ENCODE measurements at places on chromosomes 2 and 18.

GRCh38 chr2:75076088-75076487, 117.6 kb downstream of the POLE4 start:
- no peak for DNase-seq

DNA sequence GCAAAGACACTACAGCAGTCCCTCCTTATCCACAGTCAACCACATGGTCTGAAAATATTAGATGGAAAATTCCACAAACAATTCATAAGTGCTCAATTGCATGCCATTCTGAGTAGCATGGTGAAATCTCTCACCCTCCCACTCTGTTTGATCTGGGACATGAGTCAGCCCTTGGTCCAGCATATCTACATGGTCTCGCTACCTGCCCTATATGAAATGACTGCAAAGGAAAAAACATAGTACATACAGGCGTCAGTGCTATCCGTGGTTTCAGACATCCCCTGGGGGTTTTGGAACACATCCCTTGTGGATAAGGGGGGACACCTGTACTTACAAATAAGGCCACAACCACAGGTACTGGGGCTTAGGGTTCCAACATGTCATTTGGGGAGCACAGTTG, 73.7 kb downstream of the CABLES1 start:
- DNase-seq, result no peak

DNA sequence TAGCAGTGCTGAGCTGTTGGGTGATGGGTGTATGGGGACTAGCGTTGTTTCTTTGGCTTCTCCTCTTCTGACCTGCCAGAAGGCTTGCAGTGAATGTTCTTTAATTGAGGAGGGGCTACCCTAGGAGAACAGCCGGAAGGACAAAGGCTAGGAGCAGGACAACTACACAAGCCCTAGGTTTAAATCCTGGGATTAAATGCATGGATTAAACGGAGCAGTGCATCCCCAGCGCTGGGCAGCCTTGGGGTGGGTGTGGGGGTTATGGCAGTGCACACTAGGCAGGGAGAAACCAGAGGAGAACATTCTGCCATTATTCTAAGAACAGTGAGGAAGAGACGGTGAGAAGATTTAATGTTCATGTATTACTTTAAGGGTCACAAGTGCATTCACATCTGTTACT, 86.4 kb upstream of the MCFD2 start:
- no peak for DNase-seq

GRCh38 chr2:133705287-133705686, 137.0 kb upstream of the NCKAP5 start:
- no peak for DNase-seq

DNA sequence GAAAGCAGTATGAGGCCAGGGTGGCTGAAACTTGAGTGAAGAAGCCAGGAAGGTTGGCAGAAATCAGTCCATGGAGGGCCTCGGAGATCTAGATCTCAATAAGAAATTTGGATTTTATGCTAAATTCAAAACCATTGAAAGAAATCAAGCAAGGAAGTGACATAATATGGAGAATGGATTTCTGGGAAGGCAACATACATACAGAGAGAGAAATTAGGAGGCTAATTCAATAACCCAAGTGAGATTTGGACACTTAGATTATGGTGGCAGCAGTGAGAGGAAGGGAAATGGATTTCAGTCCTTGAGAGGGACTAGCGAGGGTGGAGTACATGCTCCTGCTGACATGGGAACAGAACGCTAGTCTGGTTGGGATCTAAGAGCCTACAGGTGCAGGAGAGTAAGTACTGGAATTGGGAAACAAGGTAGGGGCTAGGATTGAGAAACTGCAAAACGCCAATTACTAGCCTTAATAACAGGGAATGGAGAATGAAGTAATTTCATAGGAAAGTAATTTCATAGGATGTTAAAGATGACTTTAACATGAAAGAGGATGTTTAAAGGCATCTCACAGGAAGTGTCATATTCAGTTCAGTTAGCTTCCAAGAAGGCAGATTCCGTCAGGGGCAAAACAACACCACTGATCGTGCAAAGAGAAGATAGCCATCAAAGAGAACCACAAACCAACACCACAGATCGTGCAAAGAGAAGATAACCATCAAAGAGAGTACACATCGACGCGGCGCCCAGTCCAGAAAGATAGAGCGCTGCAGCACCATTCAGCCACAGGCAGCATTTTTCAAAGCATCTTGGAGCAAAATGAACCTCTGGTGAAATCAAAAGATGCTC, 27.2 kb downstream of the CDKL4 start:
- DNase-seq, result no peak

DNA sequence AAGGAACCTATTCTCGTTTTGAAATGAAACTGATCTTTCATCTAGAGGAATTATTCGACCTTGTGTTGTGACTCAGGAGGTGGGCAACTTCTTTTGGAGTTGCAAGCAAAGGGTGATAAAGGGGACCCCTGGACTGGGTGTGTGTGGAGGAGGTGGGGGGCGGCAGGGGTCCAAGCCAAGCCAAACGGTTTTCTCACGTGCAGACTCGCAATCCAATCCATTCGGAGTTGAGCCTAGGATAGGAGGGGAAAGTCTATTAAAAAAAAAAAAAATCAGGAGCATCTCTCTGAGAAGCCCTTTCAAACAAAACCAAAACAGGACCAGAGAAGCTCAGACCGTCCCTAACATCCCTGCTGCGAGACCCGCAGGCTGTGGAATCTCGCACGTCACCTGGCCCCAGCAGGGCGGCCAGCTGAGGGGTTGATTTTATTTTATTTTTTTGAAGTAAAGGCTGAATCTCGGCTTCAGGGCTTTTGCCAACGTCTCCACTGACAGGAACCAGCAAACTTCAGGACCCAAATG, 3.7 kb upstream of the ZEB2 start:
- DNase-seq, result no peak
